ENCODE measurements at places on chromosomes 11 and 22.

DNA sequence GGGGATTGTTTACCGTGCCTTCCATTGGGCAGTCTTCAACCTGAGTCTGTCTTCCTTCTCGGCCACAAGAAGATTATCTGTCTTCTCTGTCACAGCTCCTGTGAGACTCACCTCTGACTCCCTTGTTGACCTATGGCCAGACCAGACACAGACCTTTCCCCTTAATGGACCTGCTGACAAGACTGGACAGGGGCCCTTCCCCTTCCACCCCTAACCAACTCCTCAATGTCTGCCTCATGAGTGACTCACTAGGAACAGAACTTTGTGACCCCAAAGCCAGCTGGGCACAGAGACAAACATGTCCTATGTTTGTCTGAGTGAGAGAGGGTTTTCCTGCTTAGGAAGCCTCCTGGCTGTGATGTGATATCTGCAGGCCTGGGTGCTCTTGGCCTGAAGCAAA, 405.0 kb downstream of the BRD1 start:
- DNase-seq = no peak

GRCh38 chr11:133800666-133801065, 44.6 kb downstream of the SPATA19 start:
- DNase-seq = no peak

- no peak for DNase-seq
Measured at GRCh38 chr11:47932544-47932943, 47.8 kb upstream of the PTPRJ start.

DNA sequence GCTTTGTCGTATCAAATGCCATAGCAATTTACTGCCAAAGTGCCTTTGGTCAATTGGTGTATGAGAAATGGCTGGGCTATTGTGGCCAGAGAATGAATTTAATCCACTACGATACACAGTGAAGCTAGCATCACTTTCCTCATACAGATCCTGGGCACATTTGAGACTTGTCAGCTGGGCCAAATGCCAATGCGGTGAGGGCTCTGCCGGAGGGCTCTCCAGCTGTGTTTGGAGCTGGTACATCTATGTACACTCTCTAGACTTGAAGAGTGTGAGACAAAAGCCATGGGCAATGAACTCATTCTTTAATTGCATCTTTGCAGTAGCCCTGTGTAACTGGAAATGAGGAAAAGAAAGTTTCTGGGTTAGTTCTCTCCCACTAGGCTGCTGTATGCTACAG, 1052.9 kb downstream of the NTM start:
- DNase-seq = no peak

DNA sequence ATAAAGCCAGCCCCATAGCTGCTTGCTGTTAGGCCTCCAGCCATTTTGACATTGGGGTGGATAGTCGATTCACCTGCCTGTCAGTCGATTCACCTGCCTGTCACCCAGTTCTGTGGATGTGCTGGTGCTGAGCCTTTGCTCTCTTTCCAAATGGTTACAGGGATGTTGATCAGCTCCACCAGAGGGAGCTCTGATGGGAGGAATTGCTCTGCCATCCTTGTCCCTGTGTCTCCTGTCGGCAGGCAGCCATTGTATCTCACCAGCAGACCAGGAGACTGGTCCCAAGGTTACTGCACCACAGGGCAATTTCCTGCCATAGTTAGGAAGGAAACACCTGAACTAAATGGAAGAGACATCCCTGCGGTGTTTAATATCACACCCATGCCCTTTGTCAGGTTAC, 6.1 kb downstream of the MPEG1 start:
- DNase-seq = peak; percentile 72

GRCh38 chr22:33332538-33332937, 274.4 kb upstream of the SYN3 start:
- DNase-seq = no peak

GRCh38 chr22:35337932-35338331, 38.2 kb downstream of the TOM1 start:
- no peak for DNase-seq

GRCh38 chr22:26981111-26981510, 323.7 kb downstream of the MIAT start:
- no peak for DNase-seq

DNA sequence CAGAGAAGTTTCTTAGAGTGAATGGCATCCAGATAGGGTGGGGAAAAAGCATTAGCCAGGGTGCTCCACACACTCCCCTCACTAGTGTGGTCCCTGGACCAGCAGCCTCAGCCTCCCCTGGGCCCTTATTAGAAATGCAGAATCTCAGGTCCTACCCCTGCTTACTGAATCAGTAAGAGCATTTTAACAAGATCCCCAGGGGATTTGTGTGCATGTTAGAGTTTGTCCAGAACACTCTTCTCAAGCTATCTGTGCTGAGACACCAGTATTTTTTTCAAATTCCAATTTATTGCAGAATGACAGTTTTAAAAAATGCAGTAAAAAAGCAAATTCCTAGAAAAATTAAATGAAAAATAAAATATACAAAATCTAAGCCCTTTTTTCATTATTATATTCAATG, 123.1 kb downstream of the MIAT start:
- DNase-seq = no peak

- no peak for DNase-seq
Measured at GRCh38 chr11:78310500-78310909, 107.1 kb downstream of the GAB2 start.

GRCh38 chr11:84345597-84345996, 1059.4 kb upstream of the CCDC90B start:
- DNase-seq = no peak

GRCh38 chr11:2569321-2569721, 124.5 kb downstream of the KCNQ1 start:
- DNase-seq = no peak

DNA sequence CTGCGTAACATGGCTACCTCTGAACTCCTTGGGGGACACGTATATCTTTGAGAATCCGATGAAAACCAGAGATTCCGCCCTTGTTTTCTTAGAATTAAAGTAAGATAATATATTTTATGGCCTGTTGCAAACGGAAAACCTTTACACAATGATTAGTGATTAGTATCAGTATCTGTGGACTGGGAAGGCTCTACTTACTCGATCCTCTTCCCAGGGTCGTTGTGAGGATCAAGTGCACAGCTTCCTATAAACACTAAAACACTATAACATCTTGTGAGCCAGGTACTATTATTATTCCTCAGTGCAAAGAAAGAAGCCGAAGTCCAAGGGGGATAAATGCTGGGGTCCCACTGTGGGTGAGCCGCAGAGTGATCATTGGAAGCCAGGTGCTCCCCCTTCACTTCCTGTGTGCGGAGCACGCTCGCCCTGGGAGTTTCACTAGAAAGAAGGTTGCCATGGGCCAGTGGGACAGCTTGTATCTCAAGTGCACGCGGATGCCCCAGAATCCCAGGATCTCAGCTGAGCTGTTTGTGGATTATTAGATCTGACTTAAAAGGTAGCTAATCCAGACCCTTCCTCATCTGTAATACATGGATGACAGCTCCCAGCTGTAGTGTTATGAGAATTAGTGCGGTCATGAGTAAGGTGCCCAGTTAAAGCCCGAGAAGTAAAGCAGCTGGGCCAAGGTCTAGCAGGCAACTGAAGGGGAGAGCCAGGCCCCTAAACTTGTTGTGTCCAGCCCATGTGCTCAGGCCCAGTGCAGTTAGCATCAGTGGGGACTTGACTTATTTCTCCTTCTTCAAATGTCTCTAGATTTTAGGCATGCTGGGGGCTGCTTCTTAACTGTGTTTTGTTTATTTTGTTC, 839 bp downstream of the CBY1 start:
- DNase-seq = peak; percentile 59

DNA sequence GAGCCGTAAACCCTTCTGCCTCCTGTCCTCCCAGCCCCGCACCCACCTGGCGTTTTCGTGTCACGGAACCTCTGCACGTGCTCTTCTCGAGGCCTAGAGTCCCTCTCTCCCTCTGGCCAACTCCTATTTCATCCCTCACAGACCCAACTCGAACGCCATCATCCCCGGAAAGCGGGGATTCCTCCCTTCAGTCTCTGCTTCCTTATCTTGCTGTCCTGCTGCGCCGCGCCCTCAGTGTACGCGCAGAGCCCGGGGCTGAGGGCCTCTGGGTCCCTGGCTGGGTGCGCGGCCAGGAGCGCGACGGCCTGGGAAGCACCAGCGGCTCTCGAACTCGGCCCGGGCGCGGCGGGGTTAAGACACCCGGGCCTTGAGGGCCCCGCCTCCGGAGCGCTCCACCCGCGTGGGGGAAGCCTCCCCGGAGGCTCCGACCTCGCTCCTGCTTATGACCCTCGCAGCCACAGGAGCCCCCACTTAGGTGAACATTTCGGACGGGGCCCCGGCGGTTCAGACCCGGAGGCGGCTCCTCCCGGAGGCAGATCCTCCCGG, 398 bp upstream of the ATG16L2 start:
- peak; percentile 96 for DNase-seq

DNA sequence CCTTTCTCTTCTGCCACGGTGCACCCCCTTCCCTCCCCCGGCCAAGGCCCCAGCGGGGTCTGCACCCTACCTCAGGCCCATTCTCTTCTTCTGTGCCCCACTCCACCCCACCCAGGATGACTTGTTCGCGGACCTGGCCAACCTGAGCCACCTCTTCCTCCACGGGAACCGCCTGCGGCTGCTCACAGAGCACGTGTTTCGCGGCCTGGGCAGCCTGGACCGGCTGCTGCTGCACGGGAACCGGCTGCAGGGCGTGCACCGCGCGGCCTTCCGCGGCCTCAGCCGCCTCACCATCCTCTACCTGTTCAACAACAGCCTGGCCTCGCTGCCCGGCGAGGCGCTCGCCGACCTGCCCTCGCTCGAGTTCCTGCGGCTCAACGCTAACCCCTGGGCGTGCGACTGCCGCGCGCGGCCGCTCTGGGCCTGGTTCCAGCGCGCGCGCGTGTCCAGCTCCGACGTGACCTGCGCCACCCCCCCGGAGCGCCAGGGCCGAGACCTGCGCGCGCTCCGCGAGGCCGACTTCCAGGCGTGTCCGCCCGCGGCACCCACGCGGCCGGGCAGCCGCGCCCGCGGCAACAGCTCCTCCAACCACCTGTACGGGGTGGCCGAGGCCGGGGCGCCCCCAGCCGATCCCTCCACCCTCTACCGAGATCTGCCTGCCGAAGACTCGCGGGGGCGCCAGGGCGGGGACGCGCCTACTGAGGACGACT, 15.9 kb downstream of the RTN4RL2 start:
- DNase-seq = no peak

DNA sequence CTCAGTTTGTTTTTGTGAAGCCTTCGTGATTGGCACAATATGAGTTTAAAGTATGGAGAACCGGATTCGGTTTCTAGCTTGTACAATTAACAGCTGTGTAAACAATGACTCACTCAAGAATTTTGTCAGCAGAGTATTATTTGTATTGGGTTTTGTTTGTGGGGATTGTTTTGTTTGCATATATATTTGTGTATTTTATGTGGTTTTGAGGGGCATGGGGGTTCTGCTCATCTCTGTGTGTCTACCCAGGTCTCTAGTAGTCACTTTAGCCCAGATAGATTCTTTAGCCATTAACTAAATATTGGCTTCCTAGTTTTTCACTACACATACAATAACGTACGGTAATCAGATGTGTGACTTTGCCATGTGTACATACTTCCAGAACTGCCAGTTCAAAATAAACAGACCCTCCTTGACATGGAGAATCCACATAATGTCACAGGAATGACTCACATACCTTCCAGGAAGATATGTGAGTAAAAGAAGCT, 7.5 kb upstream of the MS4A7 start:
- DNase-seq = peak; percentile 7

DNA sequence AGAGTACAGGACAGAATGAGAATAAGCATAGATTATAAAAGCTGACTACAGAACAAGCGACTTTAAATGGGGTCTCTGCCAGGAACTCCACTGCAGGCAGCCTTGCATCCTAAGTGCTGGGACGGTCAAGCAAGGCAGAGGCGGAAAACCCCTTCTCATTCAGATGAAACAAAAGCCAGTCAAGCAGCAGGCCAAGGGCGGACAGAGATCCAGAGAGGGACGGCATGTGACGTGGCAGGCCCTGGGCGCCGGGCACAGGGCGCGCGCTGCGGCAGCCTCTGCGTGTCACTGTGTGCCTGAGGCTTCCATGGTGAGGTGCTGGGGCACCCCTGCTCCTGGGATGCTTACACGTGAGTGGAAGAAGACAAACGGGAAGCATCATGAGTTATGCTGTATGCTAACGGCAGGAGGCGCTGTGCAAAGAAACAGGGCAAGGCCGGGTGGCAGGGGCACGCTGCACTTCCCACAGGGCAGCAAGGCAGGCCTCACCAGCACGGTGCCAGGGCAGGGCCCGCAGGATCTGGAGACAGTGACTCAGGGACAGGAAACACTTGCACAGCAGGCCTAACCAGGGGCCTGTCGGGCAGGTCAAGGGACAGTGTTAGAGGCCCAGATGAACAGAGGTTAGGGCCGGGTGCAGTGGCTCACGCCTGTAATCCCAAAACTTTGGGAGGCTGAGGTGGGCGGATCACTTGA, 6.2 kb downstream of the TOLLIP start:
- no peak for DNase-seq

Data from eye (tissue), 1 donor.